Astrocyte (in vitro differentiated cells and primary cell): ENCODE measurements at places on chromosomes 4 and X. TPM values are rescaled to one million over a fixed set of nuclear protein-coding genes. Genes with fewer than 3 reads are reported as not detected.

DNA sequence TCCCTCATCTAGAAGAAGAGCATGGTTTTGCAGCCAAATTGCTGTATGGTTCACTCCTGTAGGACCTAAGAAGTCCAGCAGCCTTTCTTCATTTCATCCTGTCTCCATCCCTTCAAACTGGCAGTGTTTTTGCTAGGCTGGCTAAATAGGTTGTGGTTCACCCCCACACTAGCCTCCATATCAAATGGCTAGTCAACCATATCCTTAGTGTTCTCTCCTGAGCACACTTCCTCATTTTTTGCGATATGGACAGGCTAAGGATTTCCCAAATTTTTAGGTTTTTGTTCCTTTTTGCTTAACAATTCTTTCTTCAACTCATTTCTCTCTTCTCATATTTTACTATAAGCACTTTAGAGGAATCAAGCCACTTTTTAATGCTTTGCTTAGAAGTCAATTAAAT, 98.8 kb upstream of the NOCT start:
- DNase-seq, result no peak

CFP gene
- 0.17 and 1.1 TPM in 2 replicates for total RNA-seq

CFAP99 gene
- not detected in 2 replicates for total RNA-seq

DNA sequence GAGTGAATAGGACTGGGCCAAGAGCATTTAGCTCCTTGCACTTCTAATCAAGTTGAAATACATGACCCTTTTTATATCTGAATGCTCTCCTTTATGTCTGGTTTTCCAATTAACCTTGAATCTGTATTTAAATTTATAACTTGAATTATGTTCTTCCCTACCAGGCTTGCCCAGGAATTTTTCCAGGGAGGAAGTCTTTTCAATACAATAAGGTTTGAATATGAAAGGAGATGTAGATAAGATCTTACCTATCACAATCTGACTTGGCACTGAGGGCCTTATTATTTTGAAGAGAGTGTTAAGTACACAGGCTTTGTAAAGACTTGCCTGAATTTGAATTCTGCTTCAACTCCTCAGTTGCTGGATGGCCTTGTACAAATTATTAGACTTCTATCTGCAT, 555.7 kb downstream of the PCDH7 start:
- no peak for DNase-seq

FRAS1 gene
- 20.5 and 24.6 TPM in 2 replicates for total RNA-seq

- DNase-seq, result no peak
These were observed 6.7 kb downstream of the UNC5C start for GRCh38 chr4:95541889-95542607.

DNA sequence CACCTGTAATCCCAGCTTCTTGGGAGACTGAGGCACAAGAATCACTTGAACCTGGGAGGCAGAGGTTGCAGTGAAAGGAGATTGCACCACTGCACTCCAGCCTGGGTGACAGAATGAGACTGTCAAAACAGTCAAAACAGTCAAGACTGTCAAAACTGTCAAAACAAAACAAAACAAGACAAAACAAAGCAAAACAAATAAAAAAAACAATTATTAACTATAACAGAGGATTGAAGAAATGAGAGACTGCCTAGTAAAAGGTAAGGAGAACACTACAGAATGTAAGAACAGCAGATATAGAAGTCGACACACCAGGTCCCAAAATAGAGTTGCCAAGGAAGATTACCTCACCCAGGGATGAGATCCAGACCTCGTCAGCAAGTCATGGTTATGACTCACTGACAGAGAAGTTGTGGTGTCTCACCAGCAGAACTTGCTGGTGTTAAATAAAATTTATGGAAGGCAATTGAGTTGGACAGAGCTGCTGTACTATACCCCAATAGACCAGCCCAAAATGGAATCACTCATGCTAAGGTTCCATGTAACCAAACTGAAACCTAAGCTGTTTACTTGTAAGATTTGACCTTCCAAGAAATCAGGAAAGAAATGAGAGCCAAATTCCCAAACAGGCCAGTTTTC, 32.1 kb upstream of the GK start:
- peak; percentile 86 for DNase-seq

CSAG1 gene
- 0.75 and 1.2 TPM in 2 replicates for total RNA-seq

DNA sequence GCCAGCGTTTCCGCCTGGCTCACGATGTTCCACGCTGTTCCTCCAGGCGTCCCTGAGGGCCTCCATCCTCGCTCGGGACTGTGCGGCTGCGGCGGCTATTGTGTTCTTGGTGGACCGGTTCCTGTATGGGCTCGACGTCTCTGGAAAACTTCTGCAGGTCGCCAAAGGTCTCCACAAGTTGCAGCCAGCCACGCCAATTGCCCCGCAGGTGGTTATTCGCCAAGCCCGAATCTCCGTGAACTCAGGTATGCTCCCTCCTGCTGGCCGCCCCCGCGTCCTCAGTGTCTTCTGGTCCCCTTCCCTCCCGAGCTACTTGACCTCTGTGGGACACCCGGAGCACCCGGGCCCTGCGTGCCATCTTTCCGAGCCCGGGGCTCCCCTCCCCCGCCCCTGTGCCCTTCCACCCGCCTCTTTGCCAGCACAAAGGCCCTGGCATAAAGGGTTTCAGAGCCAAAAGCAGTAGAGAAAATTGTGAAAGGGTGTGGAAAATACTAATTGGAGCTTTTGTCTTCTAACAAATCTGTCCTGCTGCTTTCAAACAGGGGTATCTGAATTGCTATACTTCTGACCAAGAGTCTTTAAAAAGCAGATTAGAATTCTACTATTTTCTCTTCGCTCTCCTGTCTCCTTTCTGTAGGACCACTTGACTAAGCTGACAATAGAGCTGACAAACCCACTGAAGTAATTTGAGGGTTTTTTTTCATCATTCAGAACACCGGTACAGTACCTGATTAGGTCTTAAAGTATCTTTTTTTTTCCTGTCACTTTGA, 104.0 kb downstream of the NEUROG2 start:
- DNase-seq, result no peak

DNA sequence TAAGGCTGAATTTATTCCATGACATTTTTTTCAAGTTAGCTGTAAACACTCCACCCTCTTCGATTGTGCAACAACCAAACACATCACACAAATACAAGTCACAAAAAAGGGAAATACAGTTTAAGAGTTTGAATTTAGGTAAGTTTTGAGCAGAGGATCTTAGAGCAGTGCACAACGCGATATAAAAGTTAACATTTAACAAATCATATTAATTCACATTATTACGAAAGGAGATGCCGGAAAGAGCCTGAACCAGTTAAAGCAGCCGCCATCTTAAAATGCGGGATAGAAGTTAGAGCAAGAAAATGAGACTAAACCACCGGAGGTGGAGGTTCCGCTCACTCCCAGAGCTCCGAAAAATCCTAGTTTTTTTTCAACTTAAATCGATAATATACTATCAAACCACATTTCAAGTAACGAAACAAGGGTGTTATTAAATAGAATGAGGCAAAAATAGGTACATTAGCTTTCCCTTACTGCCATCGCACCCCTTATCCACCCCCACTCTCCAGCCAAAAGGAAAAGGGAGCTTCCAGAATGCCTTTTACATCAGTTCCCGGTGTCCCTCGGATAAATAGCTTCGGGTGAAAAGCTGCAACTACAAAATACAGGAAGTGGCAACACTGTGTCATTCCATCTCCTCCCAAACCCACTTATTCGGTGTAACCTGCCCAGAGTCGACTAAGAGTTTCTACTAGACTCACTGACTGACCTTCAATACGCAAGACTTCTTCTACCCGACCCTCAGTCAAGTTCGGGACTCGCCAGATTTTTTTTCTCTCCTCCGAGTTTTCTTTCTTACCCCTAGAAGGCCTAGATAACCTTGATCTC, 1.9 kb downstream of the UBE2D3 start:
- DNase-seq, result peak; percentile 70

DNA sequence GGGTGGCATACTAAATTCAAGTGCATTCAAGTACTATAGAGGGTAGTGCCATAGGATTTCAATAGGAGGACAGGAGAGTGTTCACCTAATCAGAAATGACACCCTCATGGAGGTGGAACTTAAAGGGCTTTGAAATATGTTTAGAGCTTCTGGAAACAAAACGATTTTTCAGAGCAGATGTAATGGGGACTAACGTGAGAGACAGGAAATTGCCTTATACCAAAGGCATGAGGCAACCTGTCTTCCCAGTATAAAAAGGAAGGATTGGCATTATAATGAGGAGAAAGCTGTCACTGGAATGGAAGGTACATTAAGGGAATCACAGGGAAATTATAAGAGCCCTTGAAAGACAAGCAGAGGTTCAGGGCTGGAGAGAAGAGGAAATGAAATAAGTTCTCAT, 116.3 kb upstream of the PNPLA4 start:
- DNase-seq, result no peak

DNA sequence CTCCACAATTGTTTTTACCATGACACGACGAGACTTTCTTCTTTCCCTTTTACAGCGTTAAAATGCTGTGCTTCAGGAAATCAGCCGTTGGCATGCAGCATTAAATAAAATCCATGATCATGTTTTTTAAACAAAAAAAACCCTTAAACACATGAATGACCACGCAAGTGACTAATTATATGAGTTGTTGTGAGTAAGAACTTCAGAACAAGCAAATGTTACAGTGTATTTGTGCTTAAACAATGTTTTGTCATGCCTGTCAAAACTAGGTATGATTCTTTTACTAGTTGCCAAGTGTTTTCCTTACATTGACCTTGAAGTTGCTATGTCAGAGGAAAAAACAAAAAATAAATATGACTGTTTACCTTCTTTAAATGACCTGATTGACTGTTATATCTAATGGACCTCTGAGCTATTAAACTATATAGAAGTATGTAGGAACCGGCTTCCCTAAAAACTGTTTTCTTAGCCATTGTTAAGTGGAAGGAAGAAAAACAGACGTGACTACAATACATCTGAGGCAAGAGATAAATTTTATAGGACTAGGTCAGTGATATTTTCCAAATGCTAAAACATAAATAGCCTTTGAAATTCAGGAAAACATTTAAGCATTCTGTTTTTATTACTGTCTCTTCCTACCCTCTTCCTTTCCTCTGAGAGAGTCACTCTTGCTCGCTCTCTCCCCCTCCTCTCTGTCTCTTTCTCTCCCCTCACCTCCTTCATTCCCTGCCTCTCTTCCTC, 197.1 kb downstream of the PALLD start:
- DNase-seq, result peak; percentile 27

GRCh38 chrX:78326401-78326800, 1.0 kb downstream of the CYSLTR1 start:
- no peak for DNase-seq

DNA sequence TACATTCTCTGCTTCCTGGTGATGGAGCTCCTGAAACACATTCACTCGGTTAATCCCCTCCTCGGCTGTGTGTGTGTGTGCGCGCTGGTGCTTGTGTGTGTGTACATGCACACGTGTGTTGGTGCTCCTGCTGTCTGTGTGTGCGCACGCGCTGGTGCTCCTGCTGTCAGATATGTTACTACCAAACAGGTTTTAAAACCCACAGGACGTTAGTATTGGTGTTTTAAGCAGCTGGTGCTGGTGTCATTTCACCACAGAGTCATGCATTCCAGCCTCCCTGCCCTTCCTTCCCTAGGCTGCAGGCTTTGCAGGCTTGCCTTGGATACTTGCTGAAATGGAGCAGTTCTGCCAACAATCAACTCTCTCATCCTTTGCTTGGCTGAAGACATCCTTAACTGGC, 48.1 kb upstream of the CPLX1 start:
- no peak for DNase-seq

ZMYM3 gene
- 48.0 and 51.2 TPM in 2 replicates for total RNA-seq

- DNase-seq, result no peak
These were observed 71.0 kb downstream of the RAPGEF2 start for GRCh38 chr4:159173886-159174285.

- DNase-seq, result no peak
These were observed 7.9 kb downstream of the ARL9 start for GRCh38 chr4:56513517-56513916.

- no peak for DNase-seq
These were observed 161.1 kb upstream of the NDST4 start for GRCh38 chr4:115274545-115274944.

S100G gene
- total RNA-seq, result not detected in 2 replicates

CLDN34 gene
- 0.36 TPM in 1 of 2 replicates, not detected in the other for total RNA-seq

GRCh38 chr4:104870495-104871233, 276.0 kb upstream of the TET2 start:
- no peak for DNase-seq

ZCCHC18 gene
- 0.98 and 2.1 TPM in 2 replicates for total RNA-seq

HNRNPH2 gene
- total RNA-seq, result 47.5 and 48.9 TPM in 2 replicates

DNA sequence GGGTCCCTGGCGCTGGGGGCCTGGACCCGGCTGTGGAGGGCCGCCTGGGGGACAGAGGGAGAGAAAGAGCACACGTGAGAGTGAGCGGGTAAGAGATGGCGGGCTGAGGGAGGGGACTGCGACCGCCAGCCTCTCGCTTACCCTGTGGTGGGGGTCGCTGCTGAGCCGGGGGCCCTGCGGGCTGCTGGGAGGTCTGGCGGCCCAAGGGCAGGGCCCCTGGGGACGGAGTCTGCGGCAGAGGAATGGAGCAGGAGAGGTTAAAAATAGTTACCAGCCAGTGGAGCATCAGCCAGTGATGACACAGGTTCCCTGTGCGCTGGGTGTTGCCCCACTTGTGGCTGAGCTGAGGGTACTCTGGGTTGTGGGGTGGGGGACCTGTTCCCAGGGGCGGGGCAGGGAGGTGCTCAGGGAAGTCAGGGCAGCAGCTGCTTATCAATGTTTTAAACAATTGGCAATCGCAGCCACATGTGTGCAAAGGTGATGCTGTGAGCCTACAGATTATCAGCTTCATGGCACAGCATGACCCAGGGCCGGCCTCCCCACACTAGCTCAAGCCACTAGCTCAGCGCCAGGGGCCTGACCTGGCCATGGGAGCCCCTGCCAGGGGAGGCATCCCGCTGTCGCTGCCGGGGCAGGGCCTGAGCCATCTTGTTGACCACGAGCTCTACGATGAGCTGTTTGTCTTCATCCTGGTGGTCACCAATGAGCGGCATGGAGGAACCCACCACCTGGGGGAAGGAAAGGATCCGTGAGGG, 7.5 kb upstream of the TIMP1 start:
- no peak for DNase-seq

- DNase-seq, result no peak
These were observed 111.4 kb downstream of the LUZP4 start for GRCh38 chrX:115400960-115401359.

DNA sequence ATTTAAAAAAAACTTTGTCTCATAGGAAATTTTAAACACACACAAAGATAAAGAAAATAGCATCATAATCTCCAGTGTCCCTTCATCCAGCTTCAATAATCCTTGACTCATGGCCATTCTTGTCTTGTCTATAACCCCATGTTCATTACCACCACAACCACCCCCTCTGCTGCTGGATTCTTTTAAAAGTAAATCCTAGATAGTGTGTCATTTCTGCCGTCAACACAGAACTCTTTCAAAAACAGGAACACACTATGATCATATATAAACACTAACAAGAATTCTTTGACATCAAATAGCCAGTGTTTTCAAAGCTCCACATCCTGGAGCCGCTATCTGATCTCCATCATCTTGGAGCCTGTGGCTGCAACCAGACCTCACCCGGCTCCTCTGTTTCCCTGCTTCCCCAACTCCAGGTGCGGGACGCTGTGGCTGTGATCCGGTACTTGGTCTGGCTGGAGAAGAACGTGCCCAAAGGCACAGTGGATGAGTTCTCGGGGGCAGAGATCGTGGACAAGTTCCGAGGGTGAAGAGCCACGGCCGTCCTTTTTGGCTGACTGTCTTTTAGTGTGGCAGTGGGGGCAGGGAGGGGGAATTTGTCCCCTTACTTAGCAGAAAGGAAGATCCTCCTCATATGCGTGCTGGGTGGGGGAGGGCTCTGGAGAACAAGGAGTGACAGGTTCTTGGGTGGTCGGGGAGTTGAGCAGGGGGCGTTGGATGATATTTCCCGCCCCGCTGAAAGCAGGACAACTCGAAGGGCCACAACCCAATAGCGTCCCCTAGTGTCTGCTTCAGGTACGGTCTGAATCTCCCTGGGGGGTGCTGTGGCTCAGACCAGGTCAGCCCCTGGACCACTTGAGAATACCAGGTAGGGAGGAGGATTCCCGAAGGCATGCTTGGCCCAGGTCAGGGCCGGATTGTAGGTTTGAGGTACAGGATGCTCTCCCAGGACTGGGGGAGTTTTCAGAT, 15.6 kb downstream of the XPNPEP2 start:
- DNase-seq, result no peak
